ENCODE measurements at places on chromosomes 6 and 20. TPM values are rescaled to one million over a fixed set of nuclear protein-coding genes. Genes with fewer than 3 reads are reported as not detected.

The C6orf120 gene
- total RNA-seq, result 28.2 TPM

The COL11A2 gene
- total RNA-seq, result 4.2 TPM

The CLVS2 gene
- 1.3 TPM for total RNA-seq

The GINS1 gene
- 53.9 TPM for total RNA-seq

The BMP2 gene
- 0.84 TPM for total RNA-seq

The BNIP5 gene
- total RNA-seq, result not detected

The YWHAB gene
- total RNA-seq, result 172 TPM

The CALHM4 gene
- total RNA-seq, result not detected

The HLA-DPA1 gene
- 1.8 TPM for total RNA-seq
